Common myeloid progenitor, CD34-positive (primary cell): ENCODE measurements at places on chromosomes 11 and 22.
A peak's percentile ranks its signal among the peaks of the same experiment; 100 is the strongest.

GRCh38 chr11:69309631-69310280 is 15.8 kb downstream of the MYEOV start:
- no peaks in the 10 kb centered on the region for H3K27me3 ChIP-seq
- no peak for DNase-seq
- H3K27ac ChIP-seq = no peak overlapping the region
- no peaks in the 10 kb centered on the region for H3K36me3 ChIP-seq

GRCh38 chr11:19426011-19426755 is 185.4 kb upstream of the E2F8 start:
- H3K27me3 ChIP-seq = peaks cover 18% of the 10 kb centered on the region
- no peak overlapping the region for H3K4me3 ChIP-seq
- H3K4me1 ChIP-seq = no peaks in the 10 kb centered on the region
- peak; percentile 27 for DNase-seq
- H3K27ac ChIP-seq = no peak overlapping the region
- no peaks in the 10 kb centered on the region for H3K36me3 ChIP-seq

DNA sequence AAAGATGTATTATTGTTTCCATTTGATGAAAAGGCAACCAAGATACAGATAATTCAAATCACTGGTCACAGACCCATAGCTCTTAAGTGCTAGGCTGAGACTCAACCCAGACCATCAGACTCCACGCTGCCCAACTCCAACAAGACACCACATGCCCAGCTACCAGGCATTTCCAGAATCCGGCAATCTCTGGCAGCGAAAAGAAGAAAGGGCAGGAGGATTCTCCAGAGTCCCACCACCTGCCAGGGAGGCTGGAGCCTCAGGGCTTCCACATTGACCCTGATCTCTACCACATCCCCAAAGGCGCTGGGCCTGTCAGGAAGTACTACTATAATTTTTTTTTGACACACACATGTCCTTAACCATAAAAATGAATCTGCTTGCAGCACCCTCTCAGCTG is 61.4 kb upstream of the ARFGAP3 start:
- no peaks in the 10 kb centered on the region for H3K36me3 ChIP-seq
- DNase-seq = peak; percentile 32
- H3K4me3 ChIP-seq = no peak overlapping the region
- H3K27ac ChIP-seq = no peak overlapping the region
- peaks cover 51% of the 10 kb centered on the region for H3K4me1 ChIP-seq

DNA sequence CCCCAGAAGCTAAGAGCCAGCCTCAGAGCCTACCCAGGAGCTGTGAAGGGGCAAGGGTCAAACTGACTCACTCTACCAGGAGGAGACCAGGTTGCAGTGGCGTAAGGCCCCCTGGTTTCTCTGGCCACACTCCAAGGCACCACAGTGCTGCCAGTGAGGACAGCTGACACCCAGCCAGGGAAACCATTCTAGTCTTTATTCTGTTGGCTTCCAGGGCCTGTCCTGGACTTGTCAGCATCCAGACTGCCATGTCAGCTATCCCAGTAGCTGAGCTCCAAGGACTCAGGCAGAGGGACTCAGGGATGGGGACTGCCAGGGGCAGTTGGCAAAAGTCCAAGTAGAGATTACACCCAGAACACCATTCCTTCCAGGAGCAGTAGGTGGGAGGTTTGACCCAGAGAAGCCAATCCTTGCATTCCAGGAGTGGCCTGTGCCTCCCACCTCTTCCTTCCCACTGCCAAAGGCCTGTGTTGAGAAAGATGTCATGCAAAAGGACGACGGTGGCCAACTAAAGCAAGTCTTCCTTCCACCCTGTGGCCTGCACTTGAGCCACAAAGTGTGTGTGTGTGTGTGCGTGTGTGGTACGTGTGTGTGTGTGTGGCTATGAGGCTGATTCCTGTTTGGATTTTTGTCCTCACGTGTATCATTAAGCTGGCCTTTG is 3.6 kb upstream of the MAPK8IP1 start:
- peaks cover 11% of the 10 kb centered on the region for H3K36me3 ChIP-seq
- no peak for DNase-seq
- no peaks in the 10 kb centered on the region for H3K27me3 ChIP-seq
- peaks cover 13% of the 10 kb centered on the region for H3K4me1 ChIP-seq
- no peak overlapping the region for H3K27ac ChIP-seq
- H3K4me3 ChIP-seq = no peak overlapping the region

DNA sequence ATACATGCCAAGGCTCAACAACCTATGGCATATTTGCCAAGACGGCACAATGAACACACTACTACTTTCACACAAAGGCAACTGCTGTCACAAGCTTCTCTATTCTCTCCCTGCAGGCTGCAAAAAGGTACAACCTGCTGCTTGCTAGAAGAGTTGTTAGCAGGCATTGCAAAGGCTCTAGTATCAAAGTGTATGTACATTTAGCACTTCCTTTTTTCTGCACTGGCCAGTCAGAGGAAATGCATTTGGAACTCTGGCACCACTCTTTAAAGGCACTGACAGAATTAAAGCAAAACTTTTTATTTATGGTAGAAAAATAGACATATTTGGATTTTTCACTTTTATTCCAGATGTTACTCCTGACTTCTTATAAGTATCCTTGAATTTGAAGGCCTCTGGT is 125.9 kb downstream of the CWF19L2 start:
- H3K36me3 ChIP-seq = peaks cover 12% of the 10 kb centered on the region
- DNase-seq = peak; percentile 17
- no peak overlapping the region for H3K27ac ChIP-seq
- no peaks in the 10 kb centered on the region for H3K27me3 ChIP-seq
- H3K4me3 ChIP-seq = no peak overlapping the region

DNA sequence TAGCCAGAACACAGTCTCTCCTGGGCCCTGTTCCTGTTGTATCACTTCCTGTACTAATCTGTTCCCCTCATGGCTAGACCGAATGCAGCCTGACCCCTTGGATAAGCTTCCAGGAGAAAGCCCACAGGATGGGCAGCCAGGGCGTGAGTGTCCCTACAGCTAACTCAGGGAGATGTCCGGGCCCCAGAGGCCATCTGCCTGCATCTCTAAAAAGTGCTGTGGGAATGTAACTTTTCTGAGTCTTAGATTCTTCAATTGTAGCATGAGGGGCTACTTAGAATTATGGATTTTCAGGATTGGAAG is 7.7 kb upstream of the MALAT1 start:
- H3K4me1 ChIP-seq = peaks cover 75% of the 10 kb centered on the region
- no peak for DNase-seq
- no peaks in the 10 kb centered on the region for H3K27me3 ChIP-seq
- H3K27ac ChIP-seq = no peak overlapping the region
- no peak overlapping the region for H3K4me3 ChIP-seq
- H3K36me3 ChIP-seq = no peaks in the 10 kb centered on the region

DNA sequence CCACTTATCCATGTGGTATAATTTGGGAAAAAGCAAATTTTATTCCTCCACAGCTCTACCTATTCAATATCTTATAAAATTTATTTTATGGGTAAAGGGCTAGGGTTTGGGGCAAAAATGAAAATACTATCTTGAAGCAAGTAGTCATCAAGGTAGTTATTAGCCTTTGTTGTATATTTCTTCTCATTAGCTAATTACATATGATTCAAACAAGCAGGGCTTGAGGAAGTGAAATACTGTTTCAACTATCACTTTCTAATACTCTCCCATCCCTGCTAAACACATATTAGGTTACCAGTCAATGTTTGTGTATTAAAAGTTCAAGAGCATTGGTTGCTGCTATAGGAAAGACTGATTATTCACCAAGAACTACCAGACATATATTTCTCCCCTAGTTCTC is 517.3 kb downstream of the METTL15 start:
- no peaks in the 10 kb centered on the region for H3K4me1 ChIP-seq
- H3K27me3 ChIP-seq = no peaks in the 10 kb centered on the region
- DNase-seq = no peak
- H3K36me3 ChIP-seq = no peaks in the 10 kb centered on the region
- no peak overlapping the region for H3K27ac ChIP-seq
